ENCODE measurements at places on chromosomes 12 and 14.
A peak's percentile ranks its signal among the peaks of the same experiment; 100 is the strongest.

GRCh38 chr12:53726341-53726740 lies 911 bp downstream of the CALCOCO1 start:
- peak; percentile 36 for DNase-seq

GRCh38 chr12:28172434-28173030 lies 17.7 kb upstream of the CCDC91 start:
- DNase-seq, result peak; percentile 63

GRCh38 chr12:122467983-122468382 lies 32.7 kb downstream of the ZCCHC8 start:
- DNase-seq, result no peak

- DNase-seq, result peak; percentile 29
Measured at GRCh38 chr14:98580131-98580678, 691.8 kb downstream of the BCL11B start.

- no peak for DNase-seq
Measured at GRCh38 chr14:95727056-95727700, 13.3 kb upstream of the TCL1A start.

- DNase-seq, result no peak
Measured at GRCh38 chr14:53719536-53719935, 237.1 kb downstream of the BMP4 start.

GRCh38 chr12:105444653-105445102 lies 114.2 kb downstream of the C12orf75 start:
- no peak for DNase-seq

GRCh38 chr14:69044965-69045555 lies 66.0 kb upstream of the ACTN1 start:
- DNase-seq, result no peak

DNA sequence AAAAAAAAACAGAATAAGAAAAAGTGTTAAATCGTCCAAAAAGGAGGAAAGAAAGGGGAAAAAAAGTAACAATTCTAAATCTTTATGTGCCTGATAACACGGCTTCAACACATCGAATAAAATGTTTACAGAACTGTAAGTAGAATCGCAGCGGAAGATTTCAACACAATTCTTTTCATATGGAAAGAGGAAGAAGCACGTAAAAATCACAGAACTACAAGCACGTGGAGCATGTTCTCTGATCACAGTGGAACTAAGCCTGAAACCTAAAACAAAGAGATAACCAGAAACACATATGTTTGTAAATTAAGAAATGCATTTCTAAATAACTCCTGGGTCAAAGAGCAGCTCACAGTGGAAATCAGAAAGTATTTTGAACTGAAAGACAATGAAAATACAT lies 8.7 kb downstream of the CLEC7A start:
- no peak for DNase-seq

GRCh38 chr12:122928404-122929147 lies 32.7 kb upstream of the VPS37B start:
- no peak for DNase-seq

GRCh38 chr12:76031081-76031413 lies 529 bp downstream of the PHLDA1 start:
- no peak for DNase-seq

DNA sequence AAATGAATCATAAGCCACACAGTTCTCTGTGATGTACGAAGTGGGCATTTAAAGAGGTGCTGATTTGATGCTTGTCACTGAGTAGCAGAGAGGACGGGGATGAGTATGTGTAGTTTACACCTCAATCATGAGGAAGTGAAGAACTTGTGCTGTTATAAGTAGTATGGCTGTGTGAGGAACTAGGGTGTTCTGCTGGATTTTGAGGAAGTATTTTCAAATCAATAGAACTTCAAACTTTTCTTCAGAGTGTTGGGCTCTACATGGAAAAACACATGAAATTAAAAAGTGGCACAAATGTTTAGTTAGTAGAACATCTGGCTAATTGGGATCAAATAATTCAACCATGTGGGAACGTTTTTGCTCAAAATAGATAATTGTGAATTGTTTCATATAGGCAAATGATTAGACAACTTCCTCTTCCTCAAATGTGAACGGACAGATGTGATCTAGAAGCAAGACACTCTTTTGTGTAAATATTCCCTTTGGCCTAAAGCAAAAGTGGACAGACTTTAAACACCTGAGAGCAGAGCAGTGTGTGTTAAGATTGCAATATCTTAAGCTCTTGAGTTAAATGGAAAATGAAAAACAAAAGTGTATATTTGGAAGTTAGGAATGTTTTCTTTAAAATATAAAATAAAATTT lies 168.5 kb downstream of the NAV3 start:
- DNase-seq, result no peak

DNA sequence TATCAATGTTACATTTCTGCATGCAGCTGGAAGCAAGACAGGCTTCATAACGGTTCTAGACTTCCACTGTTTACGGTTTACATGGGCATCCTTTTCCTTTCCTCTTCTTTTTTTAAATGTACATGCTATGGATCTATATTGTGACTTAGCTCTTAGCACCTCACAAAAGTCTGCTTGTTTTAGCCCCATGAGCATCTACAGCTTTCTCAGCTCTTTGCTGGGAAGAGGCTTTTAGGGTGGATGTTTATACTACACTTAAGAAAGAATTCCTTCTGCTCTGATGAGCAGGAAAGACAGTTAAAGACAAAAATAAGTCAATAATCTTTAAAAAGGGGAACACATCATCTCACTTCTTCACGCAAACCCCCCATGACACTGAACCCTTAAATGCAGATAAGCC lies 51.4 kb downstream of the KICS2 start:
- DNase-seq, result no peak

DNA sequence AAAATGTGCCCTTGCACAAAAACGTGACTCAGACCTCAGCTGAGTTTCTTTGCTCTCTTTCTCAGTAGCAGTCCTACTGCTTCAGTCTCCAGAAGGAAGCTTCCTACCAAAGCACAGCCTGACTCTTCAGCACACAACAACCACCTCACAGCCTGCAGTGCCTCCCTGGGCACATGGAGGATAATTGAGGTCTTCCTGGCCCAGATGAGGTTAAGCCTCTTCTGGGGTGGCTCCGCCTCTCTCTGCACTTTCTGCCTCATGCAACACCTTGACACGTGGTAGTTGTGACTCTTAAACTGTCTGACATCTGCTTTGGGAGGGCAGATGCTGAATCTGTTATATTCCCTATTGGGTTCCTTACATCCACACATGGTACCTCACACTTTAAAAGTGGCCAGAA lies 33.8 kb downstream of the GIT2 start:
- DNase-seq, result peak; percentile 36

GRCh38 chr14:68792979-68793733 lies at the start of gene ZFP36L1:
TSS of gene ZFP36L1 (minus strand) at chr14:68793067. CDS start at chr14:68792938, 129 bp downstream.
- DNase-seq, result peak; percentile 98

GRCh38 chr12:24280056-24280842 lies 330.8 kb upstream of the SOX5 start:
- DNase-seq, result no peak

GRCh38 chr14:104019806-104020205 lies 65.7 kb upstream of the ASPG start:
- no peak for DNase-seq

DNA sequence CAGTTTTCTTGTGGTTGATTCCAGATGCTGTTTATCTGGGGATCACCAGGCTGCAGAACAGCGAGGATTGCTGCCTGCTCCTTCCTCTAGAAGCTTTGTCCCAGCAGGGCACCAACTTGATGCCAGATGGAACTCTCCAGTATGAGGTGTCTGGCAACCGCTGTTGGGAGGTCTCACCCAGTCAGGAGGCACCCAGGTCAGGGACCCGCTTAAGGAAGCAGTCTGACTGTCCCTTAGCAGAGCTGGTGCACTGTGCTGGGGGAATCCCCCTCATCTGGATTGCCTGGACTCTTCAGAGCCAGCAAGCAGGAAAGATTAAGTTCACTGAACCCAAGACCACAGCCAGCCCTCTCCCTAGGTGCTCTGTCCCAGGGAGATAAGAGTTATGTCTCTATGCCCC lies 1165.2 kb downstream of the FSCB start:
- DNase-seq, result no peak

DNA sequence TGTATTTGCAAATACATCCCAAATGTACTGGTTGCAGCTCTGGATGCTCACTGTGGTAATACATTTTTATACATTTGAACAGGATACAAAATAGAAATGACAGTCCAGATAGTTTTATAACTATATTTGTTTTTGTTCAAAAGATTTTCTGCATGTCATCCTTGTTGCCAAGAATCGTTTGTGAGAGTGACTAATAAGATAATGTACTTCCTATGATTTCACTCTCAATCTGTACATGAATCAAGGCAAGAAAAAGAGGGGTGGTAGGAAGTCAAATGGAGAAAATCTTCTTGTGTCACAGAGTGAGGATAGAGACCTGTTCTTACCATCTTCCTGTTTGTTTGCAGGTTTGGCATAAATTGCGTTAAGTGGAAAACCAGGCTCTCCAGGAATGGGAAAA lies 13.9 kb downstream of the ARPC3 start:
- peak; percentile 41 for DNase-seq

DNA sequence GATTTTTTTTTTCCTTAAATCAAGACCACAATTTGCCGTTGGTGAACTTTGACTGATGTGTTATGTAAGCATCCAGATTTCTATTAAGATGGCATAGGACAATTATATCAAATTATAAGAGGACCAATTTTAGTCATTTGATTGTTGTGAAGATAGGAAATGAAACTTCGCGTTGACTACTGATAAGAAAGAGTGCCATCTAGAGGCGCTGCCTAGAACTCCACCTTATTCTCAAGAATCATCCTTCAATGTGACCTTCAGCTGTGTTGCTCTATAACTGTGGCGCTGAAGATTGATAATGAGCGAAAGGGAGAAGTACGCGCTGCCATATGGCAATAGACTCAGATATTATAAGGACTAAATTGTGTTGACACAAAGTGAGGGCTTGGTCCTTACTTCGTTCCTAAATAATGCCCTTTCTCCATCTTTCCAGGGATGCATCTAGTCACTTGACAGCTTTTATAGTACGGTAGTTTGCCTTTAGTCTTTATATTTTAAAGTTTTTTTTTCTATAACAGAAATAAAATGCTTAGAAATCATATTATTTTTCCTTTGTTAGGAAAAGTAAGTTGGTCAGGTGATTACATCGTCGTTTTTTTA lies 350.8 kb upstream of the STXBP6 start:
- peak; percentile 33 for DNase-seq

GRCh38 chr14:78509516-78509915 lies 339.3 kb downstream of the NRXN3 start:
- no peak for DNase-seq

DNA sequence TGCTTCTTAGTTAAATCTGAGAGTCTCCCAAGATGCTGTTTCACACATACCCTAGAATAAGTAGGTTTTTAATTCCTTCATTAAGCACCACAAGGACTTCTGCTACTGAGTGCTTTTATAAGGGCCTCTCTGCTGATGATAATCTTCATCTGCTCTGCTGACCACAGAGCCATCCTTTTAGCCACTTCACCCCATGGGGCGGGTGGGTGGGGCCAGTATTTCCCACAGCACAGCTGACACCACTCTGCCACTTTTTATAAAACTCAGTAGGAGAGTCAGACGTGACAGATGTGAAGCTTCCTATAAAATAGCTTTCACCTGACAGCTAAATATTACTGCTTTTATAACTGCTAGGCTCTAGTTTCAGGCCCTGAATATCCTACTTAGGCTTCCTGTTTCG lies 20.3 kb downstream of the FCF1 start:
- no peak for DNase-seq

DNA sequence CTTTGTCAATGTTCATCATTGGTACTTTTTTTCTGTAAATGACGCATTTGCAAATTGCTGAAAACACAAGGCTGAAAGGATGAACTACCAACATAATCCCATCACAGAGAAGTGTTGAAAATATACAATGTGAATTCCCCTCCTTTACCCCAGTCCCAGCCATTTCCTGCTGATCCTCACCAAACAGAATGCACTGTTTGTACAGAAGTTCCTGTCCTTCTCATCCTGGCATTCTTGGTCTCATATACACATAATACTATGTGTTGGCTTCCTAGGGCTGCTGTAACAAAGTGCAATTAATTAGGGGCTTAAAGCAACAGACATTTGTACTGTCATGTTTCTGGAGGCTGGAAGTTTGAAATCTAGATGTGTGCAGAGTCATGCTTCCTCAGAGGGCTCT lies 836.2 kb upstream of the MGAT4C start:
- no peak for DNase-seq

GRCh38 chr14:68535404-68536017 lies 257.4 kb downstream of the ZFP36L1 start:
- DNase-seq, result peak; percentile 92

DNA sequence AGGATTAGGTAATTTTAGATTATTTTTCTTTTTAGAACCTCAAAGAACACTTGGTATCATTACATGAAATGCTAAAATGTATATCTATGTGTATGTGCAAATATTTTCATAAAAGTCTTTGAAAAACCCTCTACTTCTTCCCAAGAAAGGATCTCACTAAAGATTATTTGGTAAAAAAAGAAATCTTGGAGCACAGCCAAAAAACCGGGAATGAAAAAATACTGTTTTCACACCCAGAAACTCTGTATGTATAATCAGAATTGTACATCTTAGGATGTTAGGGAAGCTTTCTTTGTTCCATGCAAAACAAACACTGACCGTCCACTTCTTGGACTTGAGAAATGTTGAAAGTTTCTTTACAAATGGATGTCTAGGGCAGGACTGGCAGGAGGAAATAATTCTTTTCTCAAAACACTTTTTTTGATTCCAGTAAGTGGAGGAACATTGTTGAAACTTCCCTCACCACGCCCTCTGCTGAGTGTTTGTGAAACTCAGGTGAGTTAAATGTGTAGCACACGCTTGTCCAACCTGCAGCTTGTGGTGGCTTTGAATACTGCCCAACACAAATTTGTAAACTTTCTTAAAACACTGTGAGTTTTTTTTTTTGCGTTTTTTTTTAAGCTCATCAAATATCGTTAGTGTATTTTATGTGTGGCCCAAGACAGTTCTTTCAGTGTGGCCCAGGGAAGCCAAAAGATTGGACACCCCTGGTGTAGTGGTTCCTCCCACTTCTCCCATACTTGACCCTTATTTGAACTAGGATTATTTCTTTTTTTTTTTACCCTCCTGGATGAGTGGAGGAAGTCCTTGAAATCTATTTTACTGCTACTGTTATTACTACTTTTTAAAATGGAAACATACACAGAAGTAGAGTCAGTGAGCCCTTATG lies 26.6 kb downstream of the FBXO34 start:
- no peak for DNase-seq

- no peak for DNase-seq
Measured at GRCh38 chr12:1731019-1731687, 40.3 kb downstream of the ADIPOR2 start.

DNA sequence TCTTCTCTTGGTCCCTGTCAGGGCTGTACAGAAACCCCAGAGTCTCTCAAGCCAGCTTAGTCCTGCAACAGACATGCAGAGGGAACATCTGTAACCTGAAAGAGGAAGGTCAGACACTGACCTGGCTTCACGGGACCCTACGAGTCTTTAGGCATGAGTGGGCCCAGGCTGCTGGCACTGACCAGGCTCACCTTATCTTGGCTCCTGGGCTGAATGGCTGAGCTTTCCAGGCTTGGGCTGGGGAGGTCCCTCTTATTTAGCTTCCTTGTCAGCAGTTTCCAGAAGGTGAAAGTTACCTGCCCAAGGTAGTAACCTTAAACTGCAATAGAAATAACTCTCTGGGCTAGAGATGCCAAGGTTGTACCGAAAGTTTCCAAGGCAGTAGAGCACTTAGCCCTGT lies 58.4 kb upstream of the FUT8 start:
- DNase-seq, result no peak

Measured in HT1080 (cell line).